ENCODE measurements at places on chromosomes 16 and 17. TPM values are rescaled to one million over a fixed set of nuclear protein-coding genes. Genes with fewer than 3 reads are reported as not detected.

LLGL2 gene
- total RNA-seq: 13.0 TPM

P2RX1 gene
- total RNA-seq: not detected

TMC8 gene
- total RNA-seq: not detected

ALOX15B gene
- not detected for total RNA-seq

MRC2 gene
- 79.9 TPM for total RNA-seq

WNK4 gene
- not detected for total RNA-seq

SLC47A1 gene
- 2.2 TPM for total RNA-seq

CCL16 gene
- total RNA-seq: not detected

APRT gene
- total RNA-seq: 401 TPM

RND2 gene
- total RNA-seq: not detected

CACNA1G gene
- total RNA-seq: 1.7 TPM

ITGAD gene
- not detected for total RNA-seq

Data from H4 (cell line).